HCT116 (cell line): ENCODE measurements at places on chromosomes 2 and 18.

DNA sequence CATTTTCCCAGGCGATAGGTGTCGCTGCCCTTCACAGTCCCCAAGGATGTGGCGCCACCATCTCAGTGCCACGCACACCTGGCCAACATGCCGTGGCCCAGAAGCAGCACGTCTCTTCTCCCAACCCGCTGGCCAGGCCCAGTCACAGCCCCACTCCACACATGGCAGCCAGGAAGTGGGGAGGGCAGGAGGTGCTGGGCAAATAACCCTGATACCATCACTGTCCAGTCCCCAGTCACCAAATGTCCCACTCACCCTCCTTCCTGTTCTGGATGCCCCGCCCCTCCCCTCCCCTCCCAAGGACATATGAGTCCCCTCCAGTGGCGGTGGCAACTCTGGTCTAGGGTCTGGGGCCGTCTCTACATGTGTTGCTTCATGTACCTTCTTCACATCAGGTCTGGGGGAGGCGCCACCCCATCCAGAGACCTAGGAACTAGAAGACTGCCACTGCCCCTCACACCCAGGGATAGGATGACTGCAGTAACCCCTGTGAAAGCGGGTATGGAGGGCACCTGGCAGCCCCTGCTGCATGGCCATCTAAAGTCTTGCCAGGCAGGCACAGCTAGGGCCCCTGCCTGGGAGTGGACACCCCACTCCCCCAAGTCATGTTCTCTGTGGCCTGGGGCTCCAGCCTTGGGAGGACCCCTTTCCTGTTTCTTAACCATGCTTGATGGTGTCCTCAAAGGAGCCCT, 7.3 kb upstream of the CAPN10 start:
- H3K27me3 ChIP-seq, result no peaks in the 10 kb centered on the region
- peak overlapping the region; percentile 40 for H3K4me3 ChIP-seq
- no peaks in the 10 kb centered on the region for H3K36me3 ChIP-seq
- H3K27ac ChIP-seq, result peak overlapping the region; percentile 77

GRCh38 chr2:203718087-203718486, 11.6 kb downstream of the CD28 start:
- H3K27ac ChIP-seq, result no peak overlapping the region
- no peaks in the 10 kb centered on the region for H3K4me1 ChIP-seq
- no peaks in the 10 kb centered on the region for H3K27me3 ChIP-seq
- no peak for DNase-seq
- no peak overlapping the region for H3K4me3 ChIP-seq
- H3K36me3 ChIP-seq, result no peaks in the 10 kb centered on the region

DNA sequence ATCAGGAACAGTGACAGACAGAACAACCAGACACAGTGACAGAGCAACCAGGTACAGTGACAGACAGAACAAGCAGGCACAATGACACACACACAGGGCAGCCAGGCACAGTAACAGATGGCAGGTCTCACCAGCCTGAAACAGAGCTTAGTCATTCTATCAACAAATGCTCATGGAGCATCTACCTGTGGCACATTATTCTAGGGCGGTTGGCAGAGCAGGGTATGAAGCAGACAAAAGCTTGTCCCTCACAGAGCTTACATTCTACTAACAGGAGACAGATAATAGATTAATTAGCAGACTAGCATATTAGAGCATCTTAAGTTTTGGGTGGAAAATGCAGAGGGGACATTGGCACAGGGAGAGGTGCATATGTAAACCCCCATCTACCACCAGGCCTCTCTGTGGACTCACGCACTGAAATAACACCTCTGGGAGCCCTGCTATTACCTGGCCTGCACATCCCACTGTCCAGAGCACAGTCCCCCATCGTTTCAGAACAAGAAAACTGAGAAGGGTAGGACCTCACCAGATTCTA, 64.1 kb upstream of the RAB6C start:
- no peaks in the 10 kb centered on the region for H3K4me1 ChIP-seq
- H3K27me3 ChIP-seq, result no peaks in the 10 kb centered on the region
- H3K4me3 ChIP-seq, result no peak overlapping the region

- H3K4me3 ChIP-seq, result no peak overlapping the region
- no peak overlapping the region for H3K27ac ChIP-seq
- H3K4me1 ChIP-seq, result no peaks in the 10 kb centered on the region
- no peaks in the 10 kb centered on the region for H3K27me3 ChIP-seq
Measured at GRCh38 chr18:55920063-55920462, 332.1 kb upstream of the TCF4 start.

DNA sequence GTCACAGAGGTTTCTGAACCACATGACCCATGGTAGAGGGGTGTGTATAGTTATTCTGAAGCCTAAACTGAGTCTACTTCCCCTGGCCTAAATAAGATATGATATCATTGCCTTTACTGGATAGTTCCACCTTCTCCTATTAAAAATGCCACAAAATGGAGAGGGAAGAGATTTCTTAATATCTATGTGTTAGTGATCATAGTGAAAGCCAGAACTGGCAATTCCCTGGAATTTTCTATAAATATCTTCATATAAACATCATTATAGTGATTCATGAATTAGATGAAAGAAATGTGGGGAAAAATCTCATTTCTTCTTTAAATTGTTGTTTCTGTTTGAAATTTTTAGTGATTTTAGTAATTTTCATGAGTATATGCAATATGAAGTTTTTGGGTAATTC, 45.8 kb downstream of the TSHZ1 start:
- DNase-seq, result no peak
- H3K4me1 ChIP-seq, result no peaks in the 10 kb centered on the region
- no peaks in the 10 kb centered on the region for H3K36me3 ChIP-seq
- no peak overlapping the region for H3K27ac ChIP-seq
- no peaks in the 10 kb centered on the region for H3K27me3 ChIP-seq

- no peak overlapping the region for H3K4me3 ChIP-seq
- no peak overlapping the region for H3K27ac ChIP-seq
- no peaks in the 10 kb centered on the region for H3K27me3 ChIP-seq
Measured at GRCh38 chr2:214630402-214631045, 179.0 kb downstream of the BARD1 start.

DNA sequence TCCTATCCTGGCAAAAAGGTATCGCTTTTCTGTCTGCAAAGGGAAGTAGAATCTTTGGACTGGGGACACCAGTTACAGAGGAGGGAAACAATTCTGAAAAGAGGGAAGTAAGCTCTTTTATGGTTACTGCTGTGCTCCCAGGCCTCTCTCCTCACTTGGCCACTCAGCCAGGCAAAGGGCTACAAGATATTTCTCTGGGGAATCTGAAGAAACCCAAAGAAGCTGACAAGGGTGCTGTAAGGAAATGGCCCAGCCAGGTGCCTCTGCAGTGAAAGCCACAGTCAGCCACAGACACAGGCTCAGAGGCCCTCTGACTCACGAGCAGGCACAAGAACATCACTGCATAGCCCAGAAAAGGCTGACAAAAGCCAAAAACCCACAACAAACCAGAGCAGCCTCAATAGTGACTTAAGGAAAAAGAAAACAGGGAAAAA, 5.8 kb downstream of the HDLBP start:
- H3K36me3 ChIP-seq, result no peaks in the 10 kb centered on the region
- no peaks in the 10 kb centered on the region for H3K27me3 ChIP-seq
- H3K27ac ChIP-seq, result no peak overlapping the region
- no peak overlapping the region for H3K4me3 ChIP-seq

- peak overlapping the region; percentile 52 for H3K4me3 ChIP-seq
- DNase-seq, result no peak
- peaks cover 26% of the 10 kb centered on the region for H3K4me1 ChIP-seq
- peak overlapping the region; percentile 86 for H3K27ac ChIP-seq
- no peaks in the 10 kb centered on the region for H3K36me3 ChIP-seq
- no peaks in the 10 kb centered on the region for H3K27me3 ChIP-seq
Measured at GRCh38 chr2:202034249-202035088, 814 bp downstream of the FZD7 start.

DNA sequence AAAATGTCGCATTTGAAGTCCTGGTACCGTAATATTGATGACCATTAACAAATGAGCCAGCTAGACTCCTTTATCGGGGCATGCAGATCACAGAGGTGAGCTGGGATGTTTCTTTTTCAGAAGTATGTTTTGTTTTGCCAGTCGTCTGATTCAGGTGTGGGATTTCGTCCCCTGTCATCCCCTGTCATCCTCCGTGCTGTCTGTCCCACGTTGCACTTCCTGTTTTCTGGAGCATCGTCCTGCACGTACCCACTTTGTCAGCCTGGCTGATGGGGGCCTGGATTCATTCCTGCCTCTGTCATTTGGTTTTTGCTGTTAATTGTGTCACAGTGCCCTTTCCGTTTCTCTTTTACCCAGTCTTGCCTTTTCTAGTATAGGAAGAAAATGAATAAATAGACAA, 72.8 kb downstream of the ASAP2 start:
- H3K27ac ChIP-seq, result no peak overlapping the region
- no peak for DNase-seq
- peaks cover 24% of the 10 kb centered on the region for H3K4me1 ChIP-seq
- H3K27me3 ChIP-seq, result no peaks in the 10 kb centered on the region

DNA sequence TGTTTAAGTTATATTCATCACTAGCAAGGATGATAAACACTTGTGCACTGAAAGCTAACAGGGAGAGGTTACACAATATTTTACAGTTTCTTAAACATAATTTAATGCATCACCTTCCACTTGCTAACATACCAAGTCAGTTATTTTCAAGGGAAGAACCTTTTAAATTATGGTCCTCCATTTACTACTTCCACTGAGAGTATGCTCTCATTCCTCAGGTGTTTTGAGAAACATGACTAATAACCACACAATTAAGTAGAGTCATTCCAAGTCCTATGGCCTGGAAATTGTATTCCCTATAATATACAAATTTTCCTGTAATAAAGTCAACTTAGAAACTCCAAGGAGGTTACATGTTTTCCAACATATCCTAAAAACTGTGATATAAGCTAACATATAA, 152.3 kb upstream of the STON1 start:
- H3K4me1 ChIP-seq, result no peaks in the 10 kb centered on the region
- no peak overlapping the region for H3K27ac ChIP-seq
- H3K4me3 ChIP-seq, result no peak overlapping the region
- no peak for DNase-seq
- peaks cover 22% of the 10 kb centered on the region; the same call in 1 of the 2 replicates for H3K36me3 ChIP-seq

DNA sequence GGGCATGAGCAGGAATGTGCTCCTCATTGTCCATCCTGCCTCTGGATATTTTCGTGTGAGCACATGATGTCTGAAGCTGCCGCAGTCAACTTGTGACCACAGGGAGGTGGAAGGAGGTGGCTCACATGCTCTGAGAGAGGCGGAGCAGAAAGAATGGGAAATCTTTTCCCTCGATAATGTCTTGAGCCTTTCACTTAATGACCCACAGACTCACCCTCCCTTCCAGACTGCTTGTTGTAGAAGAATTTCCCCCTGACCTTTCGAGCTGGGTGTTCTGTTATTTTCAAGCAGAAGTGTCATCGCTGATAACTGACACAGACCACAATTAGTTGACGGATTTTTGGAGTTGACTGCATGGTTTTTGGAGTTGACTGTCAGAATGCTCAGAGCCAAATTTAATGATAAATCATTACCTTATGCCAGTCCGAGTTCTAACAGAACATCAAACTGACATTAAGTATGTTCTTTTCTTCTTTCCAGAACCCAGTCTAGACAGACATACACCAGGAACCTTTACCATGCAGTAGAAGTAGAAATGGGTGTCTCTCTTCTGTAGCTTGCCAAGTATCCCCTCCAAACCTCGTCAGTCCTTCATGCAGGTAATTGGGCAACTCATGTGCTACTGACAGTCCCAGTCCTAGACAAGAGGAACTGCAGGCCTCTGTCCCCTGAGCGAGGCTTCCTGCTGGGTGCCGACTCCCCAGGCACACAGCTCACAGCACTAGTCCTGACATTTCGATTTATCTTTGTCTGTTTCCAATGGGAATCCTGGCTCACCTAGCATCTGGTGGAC, 29.4 kb upstream of the RTTN start:
- no peaks in the 10 kb centered on the region for H3K36me3 ChIP-seq
- no peak overlapping the region for H3K27ac ChIP-seq
- DNase-seq, result no peak
- no peaks in the 10 kb centered on the region for H3K4me1 ChIP-seq
- H3K27me3 ChIP-seq, result no peaks in the 10 kb centered on the region

DNA sequence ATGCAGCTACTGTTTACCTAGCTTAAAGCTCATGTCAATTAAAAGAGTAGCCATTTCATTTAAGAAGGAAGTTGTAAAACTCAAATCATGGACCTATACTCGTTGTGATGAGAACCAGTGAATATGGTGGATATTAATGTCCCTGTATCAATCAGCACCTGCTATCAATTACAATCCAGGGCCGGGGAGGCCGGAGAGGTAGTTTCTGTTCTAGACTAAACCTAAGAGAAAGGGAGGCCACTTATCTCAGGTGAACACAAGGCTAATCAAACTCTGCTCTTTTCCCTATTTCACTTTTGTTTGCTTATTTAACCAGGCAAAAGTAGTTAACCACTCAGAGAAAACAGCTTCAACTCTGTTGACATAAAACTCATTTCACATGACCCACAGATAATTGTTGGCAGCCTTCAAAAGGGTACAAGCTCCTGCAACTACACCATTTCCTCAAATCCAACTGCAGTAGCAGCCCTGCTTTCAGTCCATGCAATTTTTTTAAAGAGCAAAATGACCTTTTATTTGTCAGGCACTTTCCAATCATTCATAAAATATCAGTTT, 27.8 kb upstream of the SLC9A2 start:
- DNase-seq, result no peak
- no peaks in the 10 kb centered on the region for H3K36me3 ChIP-seq
- no peaks in the 10 kb centered on the region for H3K4me1 ChIP-seq
- no peak overlapping the region for H3K27ac ChIP-seq
- H3K27me3 ChIP-seq, result no peaks in the 10 kb centered on the region
- H3K4me3 ChIP-seq, result no peak overlapping the region

DNA sequence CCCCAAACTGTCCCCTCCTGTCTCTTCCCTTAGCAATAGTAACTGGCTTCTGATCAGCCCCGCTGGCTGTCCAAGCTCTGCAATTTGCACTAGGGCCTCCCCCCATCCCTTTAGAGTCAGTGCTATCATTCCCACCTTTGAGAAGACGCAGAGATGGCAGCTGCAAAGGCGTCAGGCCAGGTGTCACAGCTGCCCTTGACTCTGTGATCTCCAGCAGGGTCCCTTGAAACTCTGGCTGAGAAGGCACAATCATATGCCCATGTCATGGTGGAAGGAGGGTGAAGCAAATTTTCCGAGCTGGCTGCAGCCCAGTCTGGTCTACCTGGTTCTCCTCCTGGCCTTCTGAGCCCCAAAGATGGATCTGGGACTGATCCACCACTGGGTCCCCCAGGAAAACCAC, 49.2 kb upstream of the TEX51 start:
- no peak overlapping the region for H3K4me3 ChIP-seq
- no peak for DNase-seq
- no peak overlapping the region for H3K27ac ChIP-seq
- H3K36me3 ChIP-seq, result no peaks in the 10 kb centered on the region
- no peaks in the 10 kb centered on the region for H3K4me1 ChIP-seq

GRCh38 chr18:69205925-69206324, 194.8 kb upstream of the DOK6 start:
- no peak for DNase-seq
- no peaks in the 10 kb centered on the region for H3K36me3 ChIP-seq
- no peaks in the 10 kb centered on the region for H3K4me1 ChIP-seq

GRCh38 chr2:27992787-27993401, 102.4 kb downstream of the BABAM2 start:
- H3K27ac ChIP-seq, result no peak overlapping the region; the same call in 1 of the 2 replicates
- no peak overlapping the region for H3K4me3 ChIP-seq
- no peaks in the 10 kb centered on the region for H3K27me3 ChIP-seq
- no peak for DNase-seq
- H3K4me1 ChIP-seq, result peaks cover 14% of the 10 kb centered on the region
- H3K36me3 ChIP-seq, result no peaks in the 10 kb centered on the region
